ENCODE measurements at places on chromosomes 11 and 22.
A peak's percentile ranks its signal among the peaks of the same experiment; 100 is the strongest.

DNA sequence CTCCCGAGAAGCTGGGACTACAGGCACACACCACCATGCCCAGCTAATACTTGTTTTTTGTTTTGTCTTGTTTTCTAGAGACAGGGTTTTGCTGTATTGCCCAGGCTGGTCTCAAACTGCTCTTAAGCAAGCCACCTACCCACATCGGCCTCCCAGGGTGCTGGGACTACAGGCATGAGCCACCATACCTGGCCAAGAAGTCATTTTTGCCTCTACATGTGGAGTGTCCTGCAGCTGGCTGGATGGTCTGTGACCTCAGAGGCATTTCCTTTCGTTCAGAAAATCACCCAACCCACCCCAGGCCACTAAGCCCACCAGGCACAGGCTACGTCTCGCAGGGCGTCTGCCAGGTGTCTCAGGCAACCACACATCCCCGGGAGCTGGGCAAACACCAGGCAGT lies 12.8 kb downstream of the SHANK2 start:
- peak; percentile 15 for DNase-seq

GRCh38 chr11:57324154-57324885 lies 432 bp downstream of the TNKS1BP1 start:
- no peak for DNase-seq

DNA sequence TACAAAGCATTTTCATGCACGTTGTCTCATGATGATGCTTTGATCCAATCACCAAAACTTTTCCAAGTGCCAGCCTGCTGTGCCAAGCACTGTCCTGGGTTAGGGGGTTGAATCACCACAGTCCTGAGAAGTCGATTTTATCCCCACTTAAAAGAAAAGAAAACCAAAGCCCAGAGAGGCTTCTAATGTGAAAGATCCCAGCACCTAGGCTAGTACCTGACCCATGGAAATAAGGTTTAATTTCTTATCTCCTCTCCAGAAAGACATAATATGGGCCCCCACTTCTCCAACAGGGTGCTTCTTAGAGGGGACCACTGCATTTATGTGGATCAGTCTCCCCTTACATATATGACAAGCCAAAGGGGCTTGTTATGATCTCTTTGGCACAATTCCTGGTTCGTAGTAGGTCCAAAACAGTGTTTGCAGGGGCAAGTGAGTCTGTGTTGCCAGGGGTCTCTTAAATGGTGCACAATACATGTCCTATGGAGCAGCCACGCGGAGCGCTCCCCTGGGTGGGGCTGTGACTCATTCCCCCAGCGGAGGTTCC lies 1.9 kb upstream of the BCL9L start:
- DNase-seq = no peak

- no peak for DNase-seq
Observed at GRCh38 chr11:71530602-71531001, 3.5 kb downstream of the KRTAP5-7 start.

GRCh38 chr22:45584121-45584570 lies 81.5 kb downstream of the FBLN1 start:
- no peak for DNase-seq

DNA sequence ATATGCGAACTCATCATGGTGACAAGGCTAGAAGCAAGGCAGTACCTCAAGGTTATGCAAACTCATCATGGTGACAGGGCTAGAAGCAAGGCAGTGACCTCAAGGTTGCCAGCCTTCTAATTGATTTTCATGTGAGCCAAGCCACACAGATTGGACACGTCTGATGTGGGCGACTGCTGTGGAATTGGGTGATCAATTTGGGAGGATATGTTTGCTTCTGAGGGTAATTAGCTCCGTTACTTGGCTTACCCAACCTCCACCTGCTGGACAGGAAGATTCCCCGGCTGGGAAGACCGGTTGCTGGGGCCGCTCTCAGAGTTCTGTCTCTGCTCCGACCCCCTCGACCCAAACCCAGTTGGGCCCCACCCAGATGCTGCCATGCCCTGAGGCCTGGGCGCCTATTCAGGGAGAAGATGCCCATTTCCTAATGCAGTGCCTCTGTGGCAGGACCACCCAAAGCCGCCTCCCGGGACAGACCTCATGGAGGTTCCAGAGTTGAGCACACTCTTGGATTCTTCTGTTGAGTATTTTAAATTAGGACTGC lies 69.9 kb upstream of the SHANK2 start:
- no peak for DNase-seq

GRCh38 chr22:29821291-29822016 lies 16.6 kb downstream of the ASCC2 start:
- peak; percentile 93 for DNase-seq

DNA sequence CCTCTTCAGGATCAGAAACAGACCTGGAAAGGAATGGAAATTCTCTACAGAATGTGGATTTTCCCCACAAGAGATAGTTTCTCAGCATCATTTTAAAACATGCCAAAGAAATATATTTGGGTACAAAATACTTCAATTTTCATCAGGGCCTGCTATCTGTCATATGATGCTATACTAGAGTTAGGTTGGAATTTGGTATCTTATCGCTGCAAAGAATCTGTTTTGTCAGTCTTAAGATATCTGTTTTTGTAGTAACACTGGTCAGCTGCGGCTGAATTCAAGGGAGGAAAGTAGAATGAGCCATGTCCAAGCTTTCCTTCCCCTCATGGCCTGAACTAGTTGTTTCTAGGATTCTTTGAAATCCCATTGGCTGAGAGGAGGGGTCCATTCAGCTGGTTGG lies 806.4 kb downstream of the KCNA4 start:
- DNase-seq = no peak

DNA sequence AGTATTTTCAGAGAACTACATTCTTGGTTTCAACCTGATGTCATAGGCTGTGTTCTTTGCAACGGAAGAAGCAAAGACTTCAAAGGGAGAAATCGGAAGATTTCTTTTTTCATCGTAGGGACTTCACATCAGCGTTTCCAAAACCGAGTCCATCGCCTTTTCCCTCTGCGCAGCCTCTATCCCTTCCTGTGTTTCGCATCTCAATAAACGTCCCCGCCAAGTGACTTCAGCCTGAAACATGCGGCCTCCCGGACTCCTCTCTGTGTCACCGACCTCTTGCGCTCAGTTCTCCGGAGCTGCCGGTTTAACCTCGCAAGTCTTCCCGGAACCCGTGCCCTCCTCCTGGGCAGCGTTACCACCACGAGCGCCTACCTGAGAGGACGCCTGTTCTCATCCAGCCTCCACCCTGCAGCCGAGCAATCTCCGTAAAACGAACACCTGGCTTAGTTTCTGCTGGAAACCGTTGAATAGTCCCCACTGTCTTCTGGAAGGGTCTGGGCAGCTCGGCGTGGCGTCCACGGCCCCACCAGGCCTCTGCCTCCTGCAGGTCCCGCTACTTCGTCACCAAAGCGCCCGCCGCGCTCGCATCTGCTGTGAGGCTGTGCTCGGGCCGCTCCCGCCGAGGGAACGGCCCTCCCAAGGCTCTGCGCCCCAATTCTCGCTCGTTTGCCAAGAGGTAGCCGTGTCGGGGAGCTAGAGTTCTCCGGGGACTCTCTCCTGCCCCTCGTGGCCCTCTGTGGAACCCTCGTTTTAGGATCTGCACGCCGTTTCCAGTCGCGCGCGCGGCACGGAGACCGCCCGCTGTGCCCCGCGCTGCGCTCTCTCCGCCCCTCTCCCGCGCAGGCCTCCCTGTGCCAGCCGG lies at the start of gene GLB1L3:
GLB1L3 (plus strand) TSS at position 846 of the 862 bp plus-strand sequence. CDS start 362 bp downstream, outside the sequence.
- DNase-seq = no peak

DNA sequence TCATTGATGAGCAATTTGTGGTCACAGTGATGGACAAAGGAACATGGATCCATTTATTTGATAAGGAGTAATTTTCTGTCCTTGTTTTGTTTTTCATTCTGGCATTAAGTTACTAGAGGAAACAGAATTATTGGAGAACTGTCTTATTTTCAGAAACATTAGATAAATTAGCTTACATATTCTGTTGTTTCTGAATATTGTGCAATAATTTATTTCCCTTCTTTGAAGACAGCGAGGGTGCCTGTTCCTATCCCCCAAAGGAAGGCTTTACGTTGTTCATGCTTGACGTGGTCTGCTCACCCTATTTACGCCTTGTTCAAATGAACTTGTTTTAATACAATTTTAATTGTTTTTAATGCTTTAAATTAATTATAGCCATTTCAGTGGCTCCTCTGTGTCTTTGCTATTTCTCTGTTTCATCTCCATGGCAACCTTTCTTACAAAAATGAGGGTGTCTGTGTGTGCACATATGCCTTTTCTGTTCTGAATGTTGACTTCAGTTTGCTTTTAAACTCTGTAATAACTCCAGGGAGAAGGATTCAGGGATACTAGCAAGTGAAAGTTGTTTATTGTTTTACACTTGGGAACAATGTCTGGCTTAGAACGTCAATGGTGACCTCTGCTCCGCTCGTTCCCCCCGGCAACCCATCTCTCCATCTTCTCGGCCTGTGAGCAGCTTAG lies 138.3 kb upstream of the PLET1 start:
- DNase-seq = no peak

DNA sequence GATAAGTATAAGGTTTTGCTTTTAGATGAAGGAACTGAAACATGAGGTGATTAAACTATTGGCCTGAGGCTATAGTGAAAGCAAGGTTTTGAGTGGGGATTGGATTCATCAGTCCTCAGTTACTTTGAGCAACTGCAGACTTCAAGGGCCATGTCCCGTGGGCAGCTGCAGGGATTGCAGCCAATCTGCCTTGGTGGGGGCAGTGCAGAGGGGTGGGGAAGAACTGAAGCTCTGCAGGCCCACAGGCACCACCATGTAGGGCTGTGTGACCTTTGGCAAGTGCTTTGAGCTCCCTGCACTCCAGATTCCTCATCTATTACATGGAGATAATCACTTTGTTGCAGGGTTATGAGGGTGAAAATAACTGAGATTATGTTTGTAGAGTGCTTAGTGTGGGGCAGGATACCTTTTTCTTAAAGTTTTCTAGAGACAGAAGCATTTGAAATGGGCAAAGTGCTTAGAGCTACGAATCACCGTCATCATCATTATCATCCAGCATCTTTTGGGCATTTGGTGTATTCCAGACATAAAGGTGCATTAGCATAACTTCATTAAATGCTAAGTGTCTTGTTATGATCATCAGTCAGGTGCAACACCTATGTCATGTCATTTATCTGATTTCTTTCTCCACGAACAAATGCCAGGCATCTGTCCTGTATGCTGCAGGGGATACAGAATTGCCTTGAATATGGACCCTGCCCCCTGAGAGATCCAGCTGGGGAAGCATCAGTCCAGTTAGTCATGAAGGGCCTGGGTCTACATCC lies 72.1 kb upstream of the TENM4 start:
- no peak for DNase-seq

- no peak for DNase-seq
Observed at GRCh38 chr11:130439160-130439519, 9.3 kb upstream of the ADAMTS15 start.
